ENCODE measurements at places on chromosomes 3 and 15. TPM values are rescaled to one million over a fixed set of nuclear protein-coding genes. Genes with fewer than 3 reads are reported as not detected.
A peak's percentile ranks its signal among the peaks of the same experiment; 100 is the strongest.

GRCh38 chr3:150385296-150386242 is 22.5 kb upstream of the TSC22D2 start:
- peaks cover 22% of the 10 kb centered on the region for H3K4me1 ChIP-seq
- H3K27me3 ChIP-seq = no peaks in the 10 kb centered on the region

GRCh38 chr3:38829404-38829803 is 13.4 kb upstream of the SCN10A start:
- H3K27me3 ChIP-seq = no peaks in the 10 kb centered on the region
- peak; percentile 20 for DNase-seq
- H3K4me1 ChIP-seq = peaks cover 22% of the 10 kb centered on the region
- no peaks in the 10 kb centered on the region for H3K36me3 ChIP-seq
- peak overlapping the region; percentile 50 for H3K27ac ChIP-seq

Gene P2RY12
- 0.74 TPM for total RNA-seq

- no peak overlapping the region for H3K4me3 ChIP-seq
- DNase-seq = no peak
- H3K36me3 ChIP-seq = no peaks in the 10 kb centered on the region
- no peaks in the 10 kb centered on the region for H3K4me1 ChIP-seq
- no peaks in the 10 kb centered on the region for H3K27me3 ChIP-seq
- H3K27ac ChIP-seq = no peak overlapping the region
Observed at GRCh38 chr3:94972066-94972465, 909.2 kb downstream of the NSUN3 start.

DNA sequence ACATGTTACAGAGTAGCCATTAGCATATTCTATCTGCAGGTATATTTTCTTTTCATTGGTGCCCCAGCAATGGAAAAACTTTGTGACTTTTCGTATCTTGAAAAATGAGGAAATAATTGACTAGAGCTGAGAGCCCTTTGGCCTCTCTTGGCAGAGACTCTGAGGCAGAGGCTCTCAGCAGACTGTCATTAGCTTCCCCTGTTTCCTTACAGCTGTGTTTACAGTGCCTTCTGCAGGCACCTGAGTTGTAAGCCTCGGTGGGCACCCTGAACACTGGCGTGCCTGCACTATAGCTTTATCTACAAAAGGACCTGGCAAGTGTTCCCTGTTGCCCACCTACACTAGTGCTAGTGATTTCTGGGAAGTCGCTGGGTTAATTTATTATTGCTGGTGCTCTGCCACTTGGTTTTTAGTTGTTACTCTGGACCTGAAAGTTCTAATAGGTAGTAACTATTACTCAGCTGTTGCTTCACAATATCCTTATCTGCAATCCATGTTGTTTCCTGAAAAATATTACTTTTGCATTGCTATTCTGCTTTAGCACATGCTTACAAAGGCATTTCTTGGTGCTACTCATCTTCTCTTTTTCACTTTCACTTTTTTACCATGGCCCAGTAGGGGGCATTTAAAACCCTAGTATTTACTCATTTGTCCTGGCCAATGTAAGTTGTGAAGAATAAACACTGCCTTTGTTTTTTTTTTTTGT is 7.8 kb upstream of the GPR171 start:
- H3K4me1 ChIP-seq = no peaks in the 10 kb centered on the region
- no peaks in the 10 kb centered on the region for H3K36me3 ChIP-seq
- peak overlapping the region; percentile 43 for H3K27ac ChIP-seq

DNA sequence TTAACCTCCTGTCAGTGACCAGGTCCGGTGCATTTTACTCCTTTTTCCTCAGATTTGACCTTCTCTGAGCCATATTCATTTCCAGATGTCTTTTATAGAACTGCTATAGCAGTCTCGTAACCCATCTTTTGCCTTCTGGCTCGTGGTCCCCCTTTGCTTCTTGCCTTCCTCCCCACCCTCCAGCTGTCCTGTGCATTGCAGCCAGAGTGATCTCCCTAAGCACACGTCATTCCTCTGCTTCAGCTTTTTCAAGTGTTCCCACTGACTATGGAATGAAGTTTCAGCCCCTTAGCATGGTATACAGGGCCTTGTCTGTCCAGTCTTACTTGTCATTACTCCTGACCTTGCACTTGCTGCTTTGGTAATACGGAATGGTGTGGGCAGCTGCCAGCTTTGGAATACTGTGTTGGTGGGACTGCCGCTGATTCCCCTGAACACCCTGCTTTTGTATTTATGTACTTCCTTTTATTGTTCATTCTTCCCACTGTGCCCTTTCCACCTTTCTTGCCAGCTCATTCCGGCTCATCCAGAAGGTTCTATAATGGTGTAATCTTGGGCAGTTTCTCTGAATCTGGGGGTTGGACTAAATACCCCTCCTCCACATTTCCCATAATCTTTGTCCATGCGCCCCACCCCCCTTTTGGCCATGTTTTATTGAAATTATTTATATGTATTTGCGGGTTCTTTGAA is 38.9 kb downstream of the SLC25A26 start:
- H3K4me1 ChIP-seq = peaks cover 27% of the 10 kb centered on the region
- DNase-seq = no peak
- no peak overlapping the region for H3K4me3 ChIP-seq
- peaks cover 12% of the 10 kb centered on the region for H3K36me3 ChIP-seq

Gene LRRK1
- 3.0 TPM for total RNA-seq

- no peak overlapping the region for H3K27ac ChIP-seq
- no peak for DNase-seq
- no peaks in the 10 kb centered on the region for H3K4me1 ChIP-seq
- H3K27me3 ChIP-seq = peaks cover 65% of the 10 kb centered on the region
- H3K4me3 ChIP-seq = no peak overlapping the region
Observed at GRCh38 chr3:160232014-160232413, 6.8 kb downstream of the C3orf80 start.

- no peak for DNase-seq
- H3K27me3 ChIP-seq = no peaks in the 10 kb centered on the region
- peak within 1 kb of the TSS; percentile 67 for H3K4me3 ChIP-seq
- H3K36me3 ChIP-seq = peaks cover 17% of the 10 kb centered on the region
- peaks cover 23% of the 10 kb centered on the region for H3K4me1 ChIP-seq
Observed at GRCh38 chr3:187368251-187369088, at the start of gene RTP4. Gene RTP4, plus strand, starts transcription at chr3:187368385. Its CDS starts 57 bp downstream, at chr3:187368442.

Gene FETUB
- total RNA-seq = not detected

Gene P2RY1
- 11.2 TPM for total RNA-seq

All from left ventricle myocardium inferior (tissue), 1 donor.